ENCODE measurements at places on chromosomes 13 and 19.

- H3K36me3 ChIP-seq: no peaks in the 10 kb centered on the region
- H3K27me3 ChIP-seq: no peaks in the 10 kb centered on the region
- no peaks in the 10 kb centered on the region for H3K4me1 ChIP-seq
- no peak for DNase-seq
- H3K4me3 ChIP-seq: no peak overlapping the region
Measured at GRCh38 chr19:17322854-17323253, 11.8 kb downstream of the ANO8 start.

- no peaks in the 10 kb centered on the region for H3K36me3 ChIP-seq
- H3K27ac ChIP-seq: peak overlapping the region; percentile 8
- no peaks in the 10 kb centered on the region for H3K27me3 ChIP-seq
- no peak for DNase-seq
Measured at GRCh38 chr19:13906521-13906904, 512 bp downstream of the CC2D1A start.

DNA sequence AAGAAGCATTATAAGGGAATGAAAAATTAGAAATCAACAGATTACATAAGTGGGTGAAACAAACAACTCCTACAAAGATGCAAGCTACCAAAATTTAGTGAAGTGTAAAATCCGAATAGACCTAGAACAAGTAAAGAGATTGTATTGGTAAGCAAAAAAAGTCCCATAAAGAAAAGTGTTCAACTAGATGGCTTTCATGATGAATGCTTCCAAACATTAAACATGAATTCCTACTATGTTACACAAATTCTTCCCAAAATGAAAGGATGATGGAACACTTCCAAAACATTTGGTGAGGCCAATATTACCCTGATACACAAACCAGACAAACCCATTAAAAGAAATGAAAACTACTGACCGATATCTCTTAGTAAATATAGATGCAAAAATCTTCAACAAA is 139.0 kb downstream of the GPC5 start:
- DNase-seq: no peak
- H3K36me3 ChIP-seq: no peaks in the 10 kb centered on the region
- H3K27me3 ChIP-seq: no peaks in the 10 kb centered on the region

DNA sequence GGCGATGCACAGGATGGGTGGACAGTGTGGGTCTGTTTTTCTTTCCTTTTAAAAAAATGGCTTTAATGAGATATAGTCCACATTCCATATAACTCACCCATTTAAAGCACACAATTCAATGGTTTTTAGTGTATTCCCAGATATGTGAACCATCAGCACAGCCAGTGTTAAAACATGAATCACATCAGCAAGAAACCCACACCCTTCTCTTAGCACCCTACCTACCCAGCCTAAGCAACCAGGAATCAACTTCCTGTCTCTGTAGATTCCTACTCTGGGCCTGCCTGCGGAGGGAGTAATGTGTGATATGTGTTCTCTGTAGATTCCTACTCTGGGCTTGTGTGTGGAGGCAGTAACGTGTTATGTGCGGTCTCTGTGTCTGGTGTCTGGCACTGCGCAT is 11.9 kb downstream of the TMEM255B start:
- no peak for DNase-seq
- no peak overlapping the region for H3K27ac ChIP-seq
- H3K4me1 ChIP-seq: peaks cover 3% of the 10 kb centered on the region
- H3K4me3 ChIP-seq: no peak overlapping the region
- no peaks in the 10 kb centered on the region for H3K36me3 ChIP-seq
- H3K27me3 ChIP-seq: no peaks in the 10 kb centered on the region

DNA sequence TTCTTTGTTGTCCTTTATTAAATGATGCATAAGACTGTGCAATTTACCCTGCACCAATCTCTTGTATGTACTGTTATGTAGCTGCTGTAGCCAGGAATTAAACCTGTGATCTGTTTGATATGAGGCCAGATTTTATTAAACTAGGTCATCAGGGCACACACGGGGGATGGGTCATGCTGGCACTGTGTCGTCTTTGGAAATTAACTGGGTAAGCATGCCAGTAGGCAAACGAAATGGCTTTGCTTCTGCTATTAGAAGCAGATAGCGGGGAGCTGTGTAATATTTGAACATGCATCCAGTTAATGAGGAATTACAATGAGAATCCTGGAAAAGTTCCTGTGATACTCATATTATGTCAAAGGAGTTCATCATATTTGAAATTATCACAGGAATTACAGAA is 23.5 kb downstream of the MTUS2 start:
- H3K36me3 ChIP-seq: no peaks in the 10 kb centered on the region
- no peak overlapping the region for H3K27ac ChIP-seq
- no peak overlapping the region for H3K4me3 ChIP-seq
- DNase-seq: no peak

- H3K4me1 ChIP-seq: no peaks in the 10 kb centered on the region
- H3K27me3 ChIP-seq: no peaks in the 10 kb centered on the region
- peak overlapping the region; percentile 39 for H3K27ac ChIP-seq
Measured at GRCh38 chr13:100434010-100434763, 154.4 kb downstream of the GGACT start.

GRCh38 chr19:6774821-6775707 is 2.6 kb downstream of the VAV1 start:
- H3K27me3 ChIP-seq: no peaks in the 10 kb centered on the region
